Suppressor macrophage treated with lipopolysaccharide for 4 hours (primary cell): ENCODE measurements at places on chromosomes 2 and 18.
A peak's percentile ranks its signal among the peaks of the same experiment; 100 is the strongest.

DNA sequence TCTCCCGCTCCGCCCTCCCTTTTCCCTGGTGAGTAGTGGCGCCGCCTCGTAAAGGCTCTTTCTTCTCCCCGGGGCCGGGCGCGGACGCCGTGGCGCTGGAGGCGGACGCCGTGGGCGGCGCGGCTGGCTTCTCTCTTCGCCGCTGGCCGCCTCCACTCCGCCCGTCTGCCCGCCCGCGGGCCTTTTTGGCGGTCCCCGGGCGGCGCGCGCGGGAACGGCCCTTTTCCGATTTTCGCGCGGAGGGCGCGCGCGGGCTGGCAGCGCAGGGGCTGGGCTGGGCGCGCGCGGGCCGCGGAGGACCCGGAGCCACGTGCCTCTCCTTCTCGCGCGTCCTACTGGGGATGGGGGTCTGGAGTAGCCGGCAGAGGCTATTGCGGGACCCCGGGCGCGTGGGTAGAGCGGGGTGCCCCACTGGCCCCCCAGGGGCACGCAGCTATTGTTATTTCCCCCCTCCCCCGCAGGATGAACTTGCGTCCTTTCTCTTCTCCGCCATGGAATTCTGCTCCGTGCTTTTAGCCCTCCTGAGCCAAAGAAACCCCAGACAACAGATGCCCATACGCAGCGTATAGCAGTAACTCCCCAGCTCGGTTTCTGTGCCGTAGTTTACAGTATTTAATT is 472 bp downstream of the SLC20A1 start:
- no peak for DNase-seq

GRCh38 chr2:46002507-46002883 is 294.7 kb upstream of the EPAS1 start:
- no peak for DNase-seq

GRCh38 chr2:237892984-237893595 is 33.7 kb downstream of the RAMP1 start:
- no peak for DNase-seq

DNA sequence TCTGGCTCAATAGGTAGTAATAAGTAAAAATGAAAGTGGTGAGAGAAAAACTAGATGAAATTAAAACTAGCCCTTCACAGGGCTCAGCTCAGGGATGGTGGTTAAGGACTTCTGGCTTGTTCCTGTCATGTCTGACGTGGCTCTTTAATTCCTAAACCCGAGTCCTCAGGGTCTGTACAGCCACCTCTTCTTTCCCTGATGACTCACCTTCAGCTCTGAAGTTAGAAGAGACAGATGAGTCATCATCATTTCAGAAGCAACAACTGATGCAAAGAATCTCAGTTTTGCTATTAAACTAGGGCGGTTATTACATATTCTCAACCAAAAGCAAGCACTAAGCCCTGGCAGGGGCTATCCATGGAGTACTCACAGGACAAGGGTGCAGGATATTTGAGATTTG is 24.0 kb upstream of the ITGB6 start:
- DNase-seq: peak; percentile 87

DNA sequence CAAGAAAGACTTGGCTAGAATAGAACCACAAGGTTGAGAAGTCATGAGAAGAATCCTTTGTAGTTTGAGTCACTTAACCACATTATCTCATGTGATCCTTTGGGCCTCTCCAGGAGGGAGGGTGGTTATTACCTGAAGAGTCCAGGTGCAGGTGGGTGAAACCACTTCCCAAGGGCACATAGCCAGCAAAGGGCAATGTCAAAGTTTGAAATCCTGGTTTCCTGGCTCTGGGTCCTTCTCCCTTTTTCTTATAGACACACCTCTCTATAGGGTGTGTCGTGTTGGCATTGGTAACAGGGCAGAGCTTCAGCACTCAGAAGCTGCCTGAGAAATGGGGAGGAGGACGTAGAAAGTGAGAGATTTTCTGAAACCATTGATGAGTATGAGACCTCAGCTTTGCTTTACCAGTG is 137.9 kb downstream of the MGAT5 start:
- no peak for DNase-seq

- no peak for DNase-seq
These were observed 59.5 kb upstream of the LYPD1 start for GRCh38 chr2:132729522-132729921.

- no peak for DNase-seq
These were observed 155.0 kb downstream of the TXNL1 start for GRCh38 chr18:56483386-56483785.

GRCh38 chr2:15889442-15890123 is 50.8 kb upstream of the MYCN start:
- DNase-seq: no peak

DNA sequence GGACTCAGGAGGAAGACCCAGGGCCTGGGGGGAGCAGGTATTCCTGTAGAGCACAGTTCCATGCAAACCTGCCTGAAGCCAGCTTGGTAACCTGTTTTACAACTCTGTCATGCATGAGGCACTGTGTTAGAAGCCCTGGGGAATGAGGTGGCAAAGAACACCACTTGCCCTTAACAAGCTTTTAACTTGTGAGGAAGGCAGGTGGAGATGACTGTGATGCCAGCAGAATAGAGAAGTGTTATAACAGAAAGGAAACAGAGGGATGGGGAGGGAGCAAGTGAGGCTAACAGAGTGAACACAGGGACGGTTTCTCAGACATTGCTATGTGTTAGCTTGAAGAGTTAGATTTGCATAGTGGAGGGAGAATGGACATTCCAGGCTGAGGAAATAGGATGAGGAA is 11.5 kb upstream of the IL1A start:
- peak; percentile 74 for DNase-seq

- no peak for DNase-seq
These were observed 46.2 kb upstream of the NABP1 start for GRCh38 chr2:191631754-191632153.

- peak; percentile 50 for DNase-seq
These were observed 10.3 kb upstream of the PAPOLG start for GRCh38 chr2:60745761-60746160.

DNA sequence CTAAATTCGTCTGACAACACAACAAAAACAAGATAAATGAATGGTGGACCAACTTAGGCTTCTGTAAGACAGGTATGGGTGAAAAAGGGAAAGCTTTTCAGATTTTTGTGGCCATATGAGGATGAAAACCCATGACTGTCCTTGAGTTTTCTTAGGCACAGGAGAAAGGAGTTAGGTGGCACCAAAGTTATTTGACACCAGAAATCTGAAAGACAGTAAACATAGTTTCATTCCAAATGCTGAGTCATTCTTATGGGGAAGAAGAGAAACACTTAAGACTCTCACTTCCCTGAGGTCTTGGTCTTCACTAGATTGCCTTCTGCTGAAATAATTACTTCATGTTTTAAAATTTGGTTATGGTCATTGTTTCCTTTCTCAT is 5.2 kb upstream of the GPD2 start:
- DNase-seq: peak; percentile 89

DNA sequence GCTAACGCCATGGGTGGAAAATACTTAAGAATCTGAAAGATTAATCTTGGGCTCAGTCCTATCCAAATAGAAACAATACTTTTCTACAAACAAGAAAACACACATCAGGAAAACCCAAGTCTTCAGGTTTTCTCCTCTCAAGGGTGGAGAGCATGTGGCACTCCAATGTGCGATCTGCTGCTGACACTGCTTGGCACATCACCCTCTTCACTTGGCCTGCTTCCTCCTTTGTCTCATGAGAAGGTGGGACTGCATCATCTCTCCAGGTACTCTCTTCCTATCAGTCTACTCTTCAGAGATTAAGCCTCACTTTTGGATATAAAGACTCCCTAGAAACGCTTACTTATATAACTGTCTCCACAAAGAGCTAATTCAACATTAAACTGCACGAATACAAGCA is 26.4 kb downstream of the HDLBP start:
- peak; percentile 23 for DNase-seq

DNA sequence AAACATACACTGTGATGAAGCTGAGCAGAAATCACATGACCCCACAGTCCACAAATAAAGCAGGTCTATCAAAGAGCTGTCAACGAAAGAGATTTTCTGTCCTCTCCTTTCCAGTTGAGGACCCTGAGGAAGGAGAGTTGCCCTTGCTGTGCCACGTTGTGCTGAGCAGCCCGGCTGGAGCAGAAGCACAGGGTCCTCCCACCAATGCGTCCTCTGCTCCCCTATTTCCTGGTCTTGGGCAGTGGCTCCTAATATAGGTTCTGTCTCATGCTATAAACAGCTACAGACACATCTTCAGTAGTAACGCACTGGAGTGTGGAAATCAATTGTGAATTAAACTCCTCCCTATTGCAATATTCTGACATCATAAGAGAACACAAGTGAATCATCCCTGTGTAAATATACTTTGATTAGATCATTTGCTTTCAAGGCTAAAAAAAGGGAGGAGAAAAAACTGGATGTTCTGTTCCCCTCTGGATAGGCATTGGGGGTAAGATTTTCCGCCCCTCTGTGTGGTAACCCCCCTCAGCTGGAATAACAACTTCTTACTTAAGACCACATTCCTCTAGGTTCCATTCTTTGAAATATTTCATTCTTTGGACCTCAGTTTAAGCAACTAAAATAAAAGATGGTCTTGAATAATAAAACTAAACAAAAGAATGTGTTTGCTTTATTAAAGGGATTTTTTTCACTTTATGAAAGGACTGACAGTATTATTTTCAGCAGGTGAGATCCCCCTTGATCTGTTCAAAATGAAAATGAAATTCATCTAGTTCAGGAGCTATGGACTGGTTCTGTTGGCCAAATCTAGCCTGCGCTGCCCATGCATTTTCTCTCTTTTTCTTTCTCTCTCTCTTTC is 8.3 kb upstream of the RHOB start:
- DNase-seq: peak; percentile 90

DNA sequence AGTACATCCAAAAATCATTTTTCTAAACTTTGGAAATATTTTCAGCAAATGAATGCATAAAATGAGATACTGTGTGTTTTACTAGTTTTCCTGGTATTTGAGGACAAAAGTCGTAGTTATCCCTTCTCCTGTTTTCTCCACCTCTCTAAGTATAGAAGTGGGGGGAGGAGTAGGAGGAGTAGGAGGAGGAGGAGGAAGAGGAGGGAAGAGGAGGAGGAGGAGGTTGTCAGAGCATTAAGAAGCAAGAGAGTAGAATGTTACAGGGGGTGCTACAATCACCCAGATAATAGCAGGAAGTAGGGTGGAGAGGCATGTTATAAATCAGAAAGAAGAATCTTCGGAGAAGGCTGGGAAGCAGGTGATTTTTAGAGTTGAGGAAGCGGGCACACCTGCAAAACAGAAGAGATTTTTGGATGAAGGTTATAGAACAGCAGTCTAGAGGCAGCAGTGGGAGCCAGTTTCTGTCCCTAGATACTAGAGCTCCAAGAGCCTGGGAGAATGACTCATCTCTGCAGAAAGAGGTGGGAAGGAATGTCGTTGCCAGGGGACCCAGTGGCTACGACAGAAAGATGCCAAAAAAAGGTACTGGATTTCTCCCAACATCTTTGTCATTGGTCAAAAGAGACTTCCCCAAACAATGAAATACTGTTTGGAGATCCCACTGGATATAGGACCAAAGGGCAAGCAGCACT is 44.2 kb upstream of the AQP4 start:
- DNase-seq: no peak

DNA sequence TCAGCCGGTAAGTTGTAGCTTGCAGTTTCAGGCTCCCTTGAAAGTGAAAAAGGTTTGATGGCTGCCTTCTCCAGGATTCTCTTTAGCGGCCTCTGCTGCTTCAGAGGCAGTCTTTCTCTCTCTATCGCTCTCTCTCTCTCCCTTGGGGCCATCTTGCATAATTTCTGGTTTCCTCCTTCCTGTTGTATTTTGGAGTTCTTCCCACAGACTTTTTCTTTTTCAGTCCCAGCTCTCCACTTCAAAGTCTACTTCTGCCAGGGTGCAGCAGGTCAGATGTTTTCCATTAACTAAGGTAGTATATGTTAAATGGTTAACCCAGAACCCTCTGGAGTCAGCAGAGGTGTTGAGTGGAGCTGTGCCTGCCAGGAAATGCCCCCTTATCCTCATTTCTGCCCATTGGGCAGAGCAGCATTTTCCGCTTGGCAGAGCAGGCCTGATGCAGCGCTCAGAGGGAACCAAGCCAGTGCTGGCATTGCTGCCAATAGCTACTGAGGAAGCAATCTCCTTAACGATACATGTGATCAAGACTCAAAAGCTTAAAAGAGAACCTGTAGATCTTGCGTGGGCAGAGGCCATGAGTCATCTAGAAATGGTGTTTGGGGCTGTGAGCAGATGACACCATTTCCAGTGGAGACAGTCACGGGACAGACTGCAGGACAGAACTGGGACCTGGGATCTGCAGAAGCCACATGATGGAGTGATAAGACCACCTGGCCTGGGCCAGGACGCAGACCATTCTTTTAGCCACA is 20.8 kb downstream of the DBI start:
- peak; percentile 89 for DNase-seq

DNA sequence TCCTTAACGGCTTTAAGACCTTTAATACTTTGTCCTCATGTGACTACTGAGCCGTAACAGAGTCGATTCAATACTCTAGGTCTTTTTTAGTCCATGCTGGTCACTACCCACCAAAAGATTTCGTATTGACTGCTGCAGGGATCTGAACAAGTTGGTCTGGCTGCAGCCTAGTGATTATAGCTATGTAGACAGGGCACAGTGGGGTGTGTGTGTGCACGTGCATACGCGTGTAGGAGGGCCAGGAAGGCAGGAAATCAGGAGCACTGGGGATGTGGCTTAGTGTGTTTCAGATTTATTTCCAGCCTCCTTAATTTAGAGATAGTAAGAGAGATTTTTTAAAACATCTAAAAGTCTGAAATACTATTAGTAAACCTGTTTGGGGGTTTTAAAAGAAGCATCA is 161.4 kb downstream of the MYO3B start:
- DNase-seq: no peak

- no peak for DNase-seq
These were observed 17.5 kb upstream of the ARHGEF4 start for GRCh38 chr2:130819226-130819607.

- DNase-seq: no peak
These were observed 245.3 kb downstream of the TSN start for GRCh38 chr2:122000556-122001340.

- DNase-seq: no peak
These were observed 10.5 kb downstream of the CTDP1 start for GRCh38 chr18:79690071-79690470.

DNA sequence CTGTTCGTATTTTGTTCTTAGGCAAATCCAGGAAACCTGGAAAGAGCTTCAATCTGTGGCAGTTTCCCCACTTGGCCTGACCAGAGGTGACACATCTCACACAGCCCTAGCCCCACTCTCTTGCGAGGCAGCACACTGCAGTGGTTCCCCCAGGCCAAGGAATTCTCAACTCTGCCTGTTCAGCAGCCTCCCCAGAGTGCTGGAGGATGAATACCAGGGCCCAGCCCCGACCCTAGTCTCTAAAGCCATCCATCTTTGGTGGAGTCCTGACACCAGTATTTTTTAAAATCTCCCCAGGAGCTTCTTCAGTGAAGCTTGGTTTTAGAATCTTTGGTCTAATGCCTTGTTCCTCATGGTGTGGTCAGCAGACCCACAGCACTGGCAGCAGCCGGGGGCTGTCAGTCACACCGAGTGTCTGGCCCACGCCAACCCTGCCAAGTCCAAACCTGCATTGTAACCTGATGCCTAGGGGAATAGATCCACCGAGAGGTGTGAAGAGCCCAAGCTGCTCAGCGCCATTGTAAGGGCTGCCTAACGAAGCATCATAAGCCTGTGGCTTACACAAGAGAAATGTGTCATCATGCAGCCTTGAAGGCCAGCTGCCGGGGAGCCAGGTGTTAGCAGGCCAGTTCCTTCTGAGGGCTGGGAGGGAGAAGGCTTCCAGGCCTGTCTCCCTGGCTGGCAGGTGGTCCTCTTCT is 428.7 kb upstream of the ID2 start:
- no peak for DNase-seq
